ENCODE measurements at places on chromosomes 5 and 9. TPM values are rescaled to one million over a fixed set of nuclear protein-coding genes. Genes with fewer than 3 reads are reported as not detected.

DNA sequence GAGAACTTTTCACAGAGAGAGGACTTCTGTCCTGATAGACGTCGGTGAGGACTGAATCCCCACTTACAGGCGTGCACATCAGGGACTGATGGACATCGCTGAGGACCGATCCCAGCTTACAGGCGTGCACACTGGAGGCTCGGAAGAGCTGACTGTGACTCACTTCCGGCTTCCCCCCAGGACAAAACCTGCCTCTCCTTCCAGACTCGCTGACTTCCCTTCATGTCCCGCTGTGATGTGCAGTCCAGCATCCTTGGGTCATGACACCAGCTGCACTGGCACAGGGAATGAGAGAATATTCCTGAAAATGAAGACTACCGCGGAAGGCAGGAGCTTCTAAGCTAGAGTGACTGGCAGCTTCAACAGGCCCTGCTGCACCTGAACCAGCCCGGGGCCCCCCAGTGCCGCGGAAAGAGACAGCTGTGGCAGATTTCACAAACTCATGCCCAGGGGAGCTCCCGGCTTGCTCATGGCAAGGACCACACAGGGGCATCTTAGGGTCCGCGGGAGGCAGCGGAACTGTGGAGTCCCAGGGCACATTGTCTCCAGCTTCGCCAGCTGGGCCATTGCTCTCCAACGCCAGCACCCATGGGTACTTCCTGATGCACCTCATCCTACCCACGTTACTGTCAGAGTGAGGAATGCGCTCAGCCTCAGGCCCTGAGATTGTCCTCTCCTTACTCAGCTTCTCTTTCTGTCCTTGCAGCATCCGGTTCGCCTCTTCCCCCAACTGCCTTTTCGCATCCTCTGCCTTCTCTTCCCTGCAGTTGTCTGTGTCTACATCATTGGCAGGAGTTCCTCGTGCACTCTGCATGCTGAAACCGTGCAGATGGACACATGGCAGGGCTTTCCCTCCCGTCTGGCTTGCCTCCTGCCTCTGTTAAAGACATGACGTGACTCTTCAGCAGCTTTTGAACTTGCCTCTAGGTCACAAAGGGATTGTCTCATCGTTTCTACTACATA lies 29.5 kb downstream of the SURF6 start:
- DNase-seq, result no peak

GRCh38 chr9:6632516-6633183 lies 12.9 kb downstream of the GLDC start:
- DNase-seq, result peak; percentile 62

- DNase-seq, result no peak
Observed at GRCh38 chr5:168969326-168969886, 331.5 kb downstream of the SLIT3 start.

BARHL1 gene
- total RNA-seq, result not detected

- DNase-seq, result no peak
Observed at GRCh38 chr5:136518814-136519213, 153.5 kb upstream of the TRPC7 start.

CCL21 gene
- total RNA-seq, result not detected

GRCh38 chr5:93603793-93604643 lies 21.0 kb downstream of the NR2F1 start:
- DNase-seq, result no peak

DNA sequence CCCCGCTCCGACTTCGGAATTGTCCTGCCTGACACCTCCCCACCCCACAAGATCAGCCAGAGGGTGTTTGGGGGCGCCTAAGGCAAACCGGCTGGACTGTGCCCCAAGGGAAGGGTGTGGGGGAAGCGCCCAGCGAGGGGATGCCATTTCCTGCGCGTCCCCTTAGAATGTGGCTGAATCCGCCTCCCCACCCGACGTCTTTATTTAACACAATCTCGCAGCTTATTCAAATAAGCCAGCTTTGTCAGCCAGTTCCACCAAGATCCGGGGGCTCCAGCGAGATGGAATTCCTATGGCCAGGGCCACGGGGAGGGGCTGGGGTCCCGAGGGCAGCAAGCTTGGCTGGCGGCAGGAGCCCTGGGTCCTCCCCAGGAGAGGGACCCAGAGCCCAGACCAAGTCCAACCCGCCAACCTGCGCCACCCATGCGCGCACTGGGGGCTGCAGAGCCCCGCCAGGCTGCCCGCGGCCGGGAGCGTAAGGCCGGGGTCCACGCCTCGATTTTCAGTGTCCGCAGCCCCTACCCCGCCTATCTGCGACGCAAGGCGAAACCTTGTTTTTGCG lies 7.4 kb downstream of the IRX4 start:
- no peak for DNase-seq

DNA sequence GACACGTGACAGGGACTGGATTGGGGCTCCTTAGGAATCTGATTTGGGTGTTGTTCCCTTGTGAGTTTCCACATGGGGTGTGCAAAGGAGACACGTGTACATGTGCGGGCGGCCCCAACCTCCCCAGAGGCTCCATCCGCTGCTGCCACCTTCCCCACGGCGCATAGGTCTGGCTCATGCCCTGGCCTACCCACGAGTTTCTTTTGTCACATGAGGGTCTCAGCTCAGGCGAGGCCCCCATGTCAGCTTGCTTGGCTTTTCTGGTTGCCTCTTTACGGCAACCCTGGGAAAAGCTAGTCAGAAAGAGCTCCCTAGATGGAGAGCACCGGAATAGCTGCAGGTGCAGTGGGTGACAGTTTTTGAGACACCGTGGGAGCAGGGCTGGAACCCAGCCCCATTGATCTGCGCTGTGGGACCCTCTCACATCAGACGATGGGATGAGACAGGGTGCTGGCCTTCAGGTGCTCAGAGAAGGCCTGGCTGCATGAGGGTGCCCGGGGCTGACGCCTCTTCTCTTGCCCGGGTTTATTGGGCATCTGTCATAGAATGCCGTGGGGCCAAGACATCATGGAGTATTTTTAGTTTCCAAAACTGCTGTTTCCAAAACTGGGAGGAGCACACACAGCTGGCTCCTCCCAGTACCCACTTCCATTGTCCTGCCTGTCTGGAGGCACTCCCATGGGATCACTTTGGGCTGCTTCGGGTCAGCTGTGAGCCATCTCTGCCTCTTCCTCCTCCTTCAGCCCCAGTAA lies 107.8 kb downstream of the WNK2 start:
- DNase-seq, result no peak

DNA sequence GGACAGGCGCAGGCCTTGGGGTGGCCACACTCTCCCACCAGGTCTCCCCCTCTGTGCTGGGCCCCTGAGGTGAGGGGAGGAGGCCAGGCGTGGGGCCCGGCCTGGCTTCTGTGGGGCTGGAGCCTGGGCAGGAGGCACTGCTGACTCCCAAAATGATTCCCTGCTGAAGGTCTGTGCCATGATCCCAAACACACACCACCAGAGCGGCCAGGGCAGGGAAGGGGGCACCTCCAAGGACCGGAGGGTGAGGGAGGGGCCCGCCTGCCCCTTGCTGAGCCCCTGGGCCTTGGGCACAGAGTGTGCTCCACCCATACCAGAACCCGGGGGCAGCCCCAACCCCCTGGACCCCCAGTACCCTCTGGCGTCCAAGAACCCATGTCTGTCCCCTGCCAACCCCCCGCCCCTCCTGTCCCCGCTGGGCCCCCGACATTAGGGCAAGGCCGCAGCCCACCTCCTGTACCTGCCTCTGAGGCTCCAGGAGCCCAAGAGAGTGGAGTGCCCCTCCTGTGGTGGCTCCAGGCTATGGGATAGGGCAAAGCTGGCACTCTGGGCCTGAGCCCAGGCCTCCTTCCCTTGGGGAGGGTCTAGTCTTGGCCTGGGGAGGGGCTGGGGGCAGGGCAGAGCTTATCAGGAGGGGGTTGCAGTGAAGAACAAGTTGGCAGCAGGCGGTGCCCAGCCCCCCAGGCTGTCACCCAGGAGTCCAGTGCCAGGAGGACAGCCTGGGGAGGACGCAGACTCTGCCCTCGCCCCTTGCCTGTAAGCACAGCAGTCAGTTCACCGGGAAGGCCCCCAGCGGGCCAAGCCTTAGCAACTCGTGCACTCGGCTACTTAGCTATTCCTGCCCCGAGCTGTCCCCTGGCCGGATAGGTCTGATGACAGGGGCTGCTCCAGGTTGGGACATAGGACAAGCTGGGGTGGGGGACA lies 2.6 kb upstream of the EGFL7 start:
- DNase-seq, result no peak

FAM221B gene
- total RNA-seq, result not detected

OR1J2 gene
- not detected for total RNA-seq

DNA sequence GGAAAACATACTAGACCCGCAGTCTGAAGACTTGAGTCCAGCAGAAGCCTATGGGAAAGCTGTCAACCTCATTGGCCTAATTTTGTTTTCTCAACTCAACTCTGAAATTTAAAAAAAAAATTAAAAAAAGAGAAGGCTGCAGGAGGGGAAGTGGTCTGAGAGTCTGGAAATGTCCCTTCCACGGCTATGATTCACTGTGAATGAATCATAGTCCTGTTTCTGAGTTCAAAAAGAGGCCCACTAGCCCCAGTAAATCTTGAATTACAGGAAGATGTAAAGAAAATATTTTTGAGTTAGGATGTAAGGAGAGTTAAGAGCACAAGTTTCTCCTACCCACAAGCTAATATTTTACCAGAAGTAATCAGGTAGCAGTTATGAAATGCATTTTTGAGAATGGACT lies 565.5 kb upstream of the DMAC1 start:
- no peak for DNase-seq

DNA sequence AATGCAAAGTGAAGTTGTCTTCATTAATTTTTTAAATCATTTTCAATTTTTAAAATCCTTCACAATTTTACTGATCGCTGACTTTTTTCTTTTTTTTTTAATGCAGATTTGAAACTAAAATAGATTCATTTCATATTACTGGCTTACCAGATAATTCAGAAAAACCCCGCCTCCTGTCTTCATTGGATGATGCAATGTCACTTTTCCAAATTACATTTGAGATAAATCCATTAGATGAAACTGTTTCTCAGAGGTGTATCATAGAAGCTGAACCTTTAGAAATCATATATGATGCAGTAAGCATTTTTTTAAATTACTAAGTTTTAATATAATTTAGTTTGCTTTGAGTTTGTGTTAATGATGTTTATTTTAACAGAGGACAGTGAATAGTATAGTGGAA lies 60.6 kb downstream of the VPS13A start:
- no peak for DNase-seq

- no peak for DNase-seq
Observed at GRCh38 chr9:8845808-8846207, 1046.2 kb upstream of the DMAC1 start.

ZCCHC10 gene
- total RNA-seq, result 32.9 TPM

GRCh38 chr9:129224618-129225489 lies 46.8 kb upstream of the IER5L start:
- DNase-seq, result no peak

DNA sequence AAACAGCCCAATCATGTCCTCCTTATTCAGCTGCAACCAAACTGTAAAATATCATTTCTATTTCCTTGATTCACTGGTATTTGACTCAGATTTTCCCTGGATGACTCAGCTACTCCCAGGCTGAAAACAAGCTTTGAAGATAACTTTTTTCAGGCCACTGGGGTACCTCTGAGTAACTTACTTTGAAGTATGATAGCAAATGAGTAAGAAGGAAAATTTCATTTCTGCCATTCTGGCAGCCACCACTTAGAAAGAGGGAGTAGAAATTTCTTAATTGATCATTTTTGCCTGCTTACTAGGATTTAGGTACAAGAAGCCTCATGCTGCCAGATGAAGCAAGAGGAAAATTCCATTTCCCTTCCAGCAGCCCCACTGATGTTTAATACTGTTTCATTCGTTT lies 247.4 kb downstream of the PRELID2 start:
- no peak for DNase-seq

DNA sequence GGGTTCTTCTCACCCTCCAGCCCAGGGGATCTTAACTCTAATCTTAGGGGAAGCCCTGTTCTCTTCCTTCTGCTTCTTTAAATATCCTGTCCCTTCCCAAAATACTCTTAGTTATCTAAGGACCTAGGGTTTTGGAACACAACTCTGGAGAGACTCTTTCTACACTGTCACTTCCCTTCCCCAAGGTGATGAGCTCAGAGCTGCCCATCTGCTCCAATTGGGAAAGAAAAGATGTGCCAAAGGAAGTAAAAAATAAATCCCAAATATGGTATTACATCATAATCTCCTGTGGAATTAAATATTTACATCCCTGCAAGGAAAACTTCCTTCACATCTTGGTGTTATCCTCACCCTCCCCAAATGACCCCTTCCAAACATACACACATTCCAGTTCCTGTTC lies 291.2 kb downstream of the EPB41L4A start:
- DNase-seq, result no peak

SLC27A6 gene
- not detected for total RNA-seq

PCA3 gene
- not detected for total RNA-seq

- peak; percentile 61 for DNase-seq
Observed at GRCh38 chr5:1437226-1437829, 7.9 kb downstream of the SLC6A3 start.

LEAP2 gene
- 1.1 TPM for total RNA-seq

- DNase-seq, result no peak
Observed at GRCh38 chr5:160174780-160175437, 54.4 kb upstream of the FABP6 start.

GRCh38 chr5:115398719-115399118 lies 102.3 kb upstream of the CCDC112 start:
- no peak for DNase-seq

DNA sequence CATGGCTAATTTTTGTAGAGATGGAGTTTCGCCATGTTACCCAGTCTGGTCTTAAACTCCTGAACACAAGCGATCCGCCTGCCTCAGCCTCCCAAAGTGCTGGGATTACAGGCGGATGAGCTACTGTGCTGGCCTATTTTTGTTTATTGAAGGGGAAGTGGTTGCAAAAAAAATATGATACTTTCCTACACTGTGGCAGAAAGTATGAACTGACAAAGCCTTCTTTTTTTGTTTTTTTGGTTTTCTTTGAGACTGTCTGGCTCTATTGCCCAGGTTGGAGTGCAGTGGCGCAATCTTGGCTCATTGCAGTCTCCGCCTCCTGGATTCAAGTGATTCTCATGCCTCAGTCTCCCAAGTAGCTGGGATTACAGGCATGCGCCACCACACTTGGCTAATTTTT lies 50.9 kb downstream of the OSTF1 start:
- DNase-seq, result no peak

DNA sequence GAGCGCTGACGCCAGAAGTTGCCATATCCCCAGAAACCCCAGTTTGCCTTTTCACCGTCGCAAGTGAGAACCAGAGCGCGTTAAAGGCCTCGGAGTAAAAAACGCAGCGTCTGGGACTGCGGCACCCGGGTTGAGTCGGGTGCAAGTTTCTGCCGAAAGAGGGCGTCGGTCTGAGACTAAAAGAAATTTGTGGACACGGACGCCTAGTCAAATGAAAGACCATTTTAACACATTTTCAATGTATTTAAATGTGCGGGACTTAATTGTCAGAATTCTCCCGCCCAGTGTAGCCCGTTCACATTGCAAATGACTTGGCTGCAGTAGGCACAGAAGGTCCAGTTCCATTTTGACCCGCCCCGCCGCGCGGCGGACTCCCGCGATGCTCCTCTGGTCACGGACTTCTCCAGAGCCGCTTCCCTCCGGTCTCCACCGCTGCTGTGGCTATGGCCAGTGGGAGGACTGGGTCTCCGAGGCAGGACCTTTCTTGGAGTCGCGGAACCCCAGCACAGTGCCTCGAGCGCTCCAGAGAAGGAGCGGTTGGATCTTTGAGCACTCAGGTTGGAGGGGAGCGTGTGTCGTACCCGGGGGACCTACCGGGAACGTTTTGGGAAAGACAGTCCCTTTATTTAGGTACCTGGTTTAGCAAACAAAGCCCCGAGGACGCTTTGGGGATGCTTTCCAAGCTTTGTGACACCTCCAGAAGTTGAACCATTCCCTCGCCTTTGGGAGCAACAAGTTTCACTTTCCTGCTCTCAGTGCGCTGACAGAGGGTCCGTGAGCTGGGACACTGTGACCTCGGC lies 1.2 kb upstream of the NPR3 start:
- peak; percentile 78 for DNase-seq

DMRT3 gene
- total RNA-seq, result not detected

All from Caco-2 (cell line).